Stomach (tissue), 19 donors: ENCODE measurements at places on chromosomes 7 and 10.

- DNase-seq = peak; percentile 49
These were observed 15.7 kb downstream of the LRRTM3 start for GRCh38 chr10:66941491-66941890.

GRCh38 chr7:140416560-140416959 is 12.7 kb downstream of the RAB19 start:
- no peak for DNase-seq

DNA sequence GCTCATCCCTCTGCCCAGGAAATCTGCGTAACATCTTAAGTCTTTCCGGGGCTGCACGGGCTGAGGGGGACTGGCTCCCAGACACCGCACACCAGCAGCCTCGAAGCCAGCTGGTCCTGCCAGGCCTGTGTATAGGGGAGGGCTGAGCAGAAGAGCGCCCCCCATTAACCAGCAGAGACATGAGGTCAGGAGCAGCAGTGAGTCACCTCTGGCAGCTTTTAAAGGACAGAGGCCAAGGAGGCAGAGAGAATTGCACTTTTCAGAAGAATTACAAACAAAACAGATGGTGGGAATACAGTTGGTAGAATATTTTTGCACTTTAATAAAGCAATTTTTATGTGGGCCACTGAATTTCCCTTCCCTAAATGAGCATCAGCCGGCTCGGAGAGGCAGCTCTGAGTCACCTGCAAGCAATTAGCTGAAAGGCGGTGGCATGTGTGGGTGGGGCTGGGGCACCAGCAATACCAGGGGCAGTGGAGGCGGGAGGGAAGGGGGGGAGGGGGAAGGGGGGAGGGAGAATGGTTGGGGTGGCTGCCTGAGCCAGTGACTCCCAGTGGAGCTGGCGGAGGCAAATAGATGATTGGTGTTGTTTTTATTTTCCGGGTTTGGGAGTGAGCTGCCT is 39.1 kb downstream of the GOLGA7B start:
- peak; percentile 75 for DNase-seq

DNA sequence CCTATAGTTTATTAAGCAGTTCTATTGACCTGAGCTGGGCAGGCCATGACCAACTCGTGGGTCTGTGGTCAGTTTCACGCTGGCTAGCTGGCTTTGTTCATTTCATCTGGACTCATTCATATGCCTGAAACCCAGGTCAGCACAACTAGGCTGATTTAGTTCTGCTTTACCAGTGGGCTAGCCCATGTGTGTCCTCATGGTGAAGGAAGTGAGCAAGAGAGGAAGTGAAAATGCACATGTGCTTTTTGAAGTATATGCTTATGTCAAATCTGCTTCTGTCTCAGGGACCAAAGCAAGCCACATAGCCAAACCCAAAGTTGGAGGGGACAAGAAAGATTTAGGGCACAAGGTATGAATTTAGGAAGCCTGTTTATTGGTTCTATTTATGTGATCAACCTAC is 154.5 kb downstream of the RNF133 start:
- peak; percentile 12 for DNase-seq

- DNase-seq = no peak
These were observed 71.6 kb upstream of the ZNF746 start for GRCh38 chr7:149569025-149569725.

- DNase-seq = peak; percentile 70
These were observed 35.2 kb downstream of the SGCE start for GRCh38 chr7:94620703-94621118.
